ENCODE measurements at places on chromosomes 5 and 9.

GRCh38 chr5:87389296-87390034, 23.3 kb downstream of the CCNH start:
- no peaks in the 10 kb centered on the region for H3K27me3 ChIP-seq
- no peak overlapping the region for H3K4me3 ChIP-seq
- DNase-seq: no peak
- H3K36me3 ChIP-seq: peaks cover 43% of the 10 kb centered on the region

- H3K27ac ChIP-seq: peak within 1 kb of the TSS; percentile 27
- H3K4me1 ChIP-seq: peaks cover 26% of the 10 kb centered on the region
- no peaks in the 10 kb centered on the region for H3K36me3 ChIP-seq
- DNase-seq: peak; percentile 43
Measured at GRCh38 chr5:120463991-120464626, at the start of gene PRR16. PRR16 (plus strand) TSS chr5:120464300.

- peaks cover 9% of the 10 kb centered on the region for H3K27me3 ChIP-seq
- H3K36me3 ChIP-seq: peaks cover 10% of the 10 kb centered on the region
- DNase-seq: no peak
- H3K4me1 ChIP-seq: no peaks in the 10 kb centered on the region
Measured at GRCh38 chr5:168724227-168724626, 145.1 kb upstream of the PANK3 start.

GRCh38 chr5:87339986-87340385, 72.3 kb downstream of the RASA1 start:
- H3K4me1 ChIP-seq: no peaks in the 10 kb centered on the region
- no peak overlapping the region for H3K4me3 ChIP-seq
- H3K36me3 ChIP-seq: peaks cover 52% of the 10 kb centered on the region
- no peaks in the 10 kb centered on the region for H3K27me3 ChIP-seq
- H3K27ac ChIP-seq: no peak overlapping the region

DNA sequence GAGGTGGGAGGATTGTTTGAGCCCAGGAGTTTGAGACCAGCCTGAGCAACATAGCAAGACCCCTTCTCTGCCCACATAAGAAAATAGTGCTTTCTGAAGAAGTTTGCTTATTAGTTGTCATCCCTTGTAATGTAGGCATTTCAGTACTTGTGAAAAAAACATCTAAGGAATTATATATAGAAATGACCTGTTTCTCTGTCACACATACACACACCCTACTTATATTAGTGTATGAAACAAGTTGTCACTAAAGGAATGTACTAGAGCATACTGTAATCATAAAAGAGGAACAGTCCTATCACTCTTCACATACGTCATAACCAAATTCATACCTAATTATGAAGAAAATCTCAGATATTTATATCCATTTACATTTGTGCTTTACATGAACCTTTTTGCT, 122.0 kb downstream of the NIPBL start:
- peaks cover 34% of the 10 kb centered on the region for H3K36me3 ChIP-seq
- no peaks in the 10 kb centered on the region for H3K4me1 ChIP-seq
- H3K4me3 ChIP-seq: no peak overlapping the region
- no peaks in the 10 kb centered on the region for H3K27me3 ChIP-seq
- no peak for DNase-seq
- H3K27ac ChIP-seq: no peak overlapping the region

GRCh38 chr5:167819406-167819805, 472.0 kb upstream of the WWC1 start:
- H3K4me1 ChIP-seq: peaks cover 18% of the 10 kb centered on the region
- H3K27me3 ChIP-seq: no peaks in the 10 kb centered on the region
- no peak overlapping the region for H3K27ac ChIP-seq
- DNase-seq: no peak
- H3K36me3 ChIP-seq: no peaks in the 10 kb centered on the region
- H3K4me3 ChIP-seq: no peak overlapping the region
